Chondrocyte (in vitro differentiated cells): ENCODE measurements at places on chromosomes 2 and 18. TPM values are rescaled to one million over a fixed set of nuclear protein-coding genes. Genes with fewer than 3 reads are reported as not detected.
A peak's percentile ranks its signal among the peaks of the same experiment; 100 is the strongest.

DNA sequence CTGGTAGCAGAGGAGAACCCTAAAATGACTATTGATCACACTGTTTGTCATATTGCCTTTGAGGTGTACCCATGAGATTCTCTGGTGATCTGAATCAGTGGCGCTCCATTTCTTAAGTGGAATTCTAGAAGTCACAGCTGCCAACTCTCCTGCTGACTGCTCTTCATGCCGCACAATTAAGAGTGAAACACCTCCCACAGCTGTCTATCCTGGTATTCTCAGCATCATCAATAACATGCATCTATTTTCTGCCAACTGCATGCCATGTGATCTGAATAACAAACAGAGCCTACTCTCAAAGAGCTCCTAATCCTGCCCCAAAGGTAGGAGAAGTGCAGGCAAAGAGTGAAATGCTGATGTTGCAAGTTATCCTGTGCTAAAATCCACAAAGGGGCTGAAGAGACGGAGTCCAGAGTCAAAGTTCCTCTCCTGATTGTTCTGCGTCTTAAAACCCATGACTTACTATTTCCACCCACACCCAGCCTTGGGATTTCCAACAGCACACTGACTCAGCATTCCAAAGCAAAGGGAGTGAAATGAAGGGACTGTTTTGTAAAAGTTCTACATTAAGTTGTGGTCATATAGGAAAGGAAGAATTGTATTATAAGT, 13.7 kb upstream of the DAPL1 start:
- H3K27me3 ChIP-seq: no peaks in the 10 kb centered on the region
- H3K27ac ChIP-seq: peak overlapping the region; percentile 83
- H3K4me1 ChIP-seq: peaks cover 57% of the 10 kb centered on the region
- H3K36me3 ChIP-seq: no peaks in the 10 kb centered on the region

DNA sequence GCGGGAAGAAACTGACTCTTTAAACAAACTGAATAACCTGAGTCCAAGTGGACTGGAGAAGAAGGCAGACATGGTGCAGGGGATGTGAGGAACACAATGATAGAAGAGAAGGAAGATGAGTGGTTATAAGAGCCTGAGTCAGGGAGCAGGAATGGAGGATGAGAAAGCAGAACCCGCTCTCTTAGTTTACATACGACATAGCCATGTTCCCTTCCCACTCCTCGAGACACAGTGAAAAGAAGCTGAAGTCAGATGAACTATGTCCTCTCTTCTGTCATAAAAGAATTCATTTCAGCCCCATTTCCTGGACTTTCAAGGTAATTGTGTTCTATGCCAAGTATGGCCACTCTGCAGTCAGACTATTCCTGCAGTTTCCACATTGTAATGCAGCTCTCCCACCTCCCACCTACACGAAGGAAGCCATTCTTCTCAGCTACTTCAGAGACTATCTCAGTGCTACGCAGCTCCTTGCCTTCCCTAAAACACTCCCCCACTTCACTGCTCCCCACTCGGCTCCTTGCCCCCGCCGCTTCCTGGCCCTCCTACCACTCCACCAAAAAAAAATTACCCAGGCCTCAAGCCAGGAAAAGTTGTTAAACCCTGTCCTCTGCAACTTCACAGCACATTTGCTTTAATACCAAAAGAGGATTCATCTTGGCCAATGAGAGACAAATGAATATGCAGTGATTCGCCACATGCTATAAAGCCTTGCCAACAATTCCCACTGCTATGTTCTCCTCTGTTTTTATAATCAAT, 323.4 kb upstream of the EPHA4 start:
- H3K4me1 ChIP-seq: no peaks in the 10 kb centered on the region
- peaks cover 3% of the 10 kb centered on the region for H3K27me3 ChIP-seq
- no peak overlapping the region for H3K27ac ChIP-seq
- H3K4me3 ChIP-seq: no peak overlapping the region

GRCh38 chr18:55866886-55867285, 278.9 kb upstream of the TCF4 start:
- no peaks in the 10 kb centered on the region for H3K27me3 ChIP-seq
- no peak for DNase-seq
- H3K4me3 ChIP-seq: no peak overlapping the region
- H3K27ac ChIP-seq: no peak overlapping the region
- no peaks in the 10 kb centered on the region for H3K36me3 ChIP-seq

DNA sequence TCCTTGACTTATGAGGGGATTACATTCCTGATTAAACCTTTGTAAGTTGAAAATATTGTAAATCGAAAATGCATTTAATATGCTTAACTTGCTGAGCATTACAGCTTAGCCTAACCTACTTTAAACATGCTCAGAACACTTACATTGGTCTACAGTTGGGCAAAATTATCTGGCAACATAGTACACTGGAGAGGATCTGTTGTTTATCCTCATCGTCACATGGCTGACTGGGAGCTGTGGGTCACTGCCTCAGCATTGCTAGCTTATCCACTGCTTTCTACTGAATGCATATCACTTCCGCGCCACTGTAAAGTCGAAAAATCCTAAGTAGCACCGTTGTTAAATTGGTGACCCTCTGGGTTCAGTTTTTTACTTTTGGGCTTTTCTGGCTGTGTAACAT, 13.7 kb downstream of the PMS1 start:
- H3K27ac ChIP-seq: peak overlapping the region; percentile 35
- peaks cover 6% of the 10 kb centered on the region for H3K36me3 ChIP-seq
- H3K27me3 ChIP-seq: no peaks in the 10 kb centered on the region
- DNase-seq: no peak

DNA sequence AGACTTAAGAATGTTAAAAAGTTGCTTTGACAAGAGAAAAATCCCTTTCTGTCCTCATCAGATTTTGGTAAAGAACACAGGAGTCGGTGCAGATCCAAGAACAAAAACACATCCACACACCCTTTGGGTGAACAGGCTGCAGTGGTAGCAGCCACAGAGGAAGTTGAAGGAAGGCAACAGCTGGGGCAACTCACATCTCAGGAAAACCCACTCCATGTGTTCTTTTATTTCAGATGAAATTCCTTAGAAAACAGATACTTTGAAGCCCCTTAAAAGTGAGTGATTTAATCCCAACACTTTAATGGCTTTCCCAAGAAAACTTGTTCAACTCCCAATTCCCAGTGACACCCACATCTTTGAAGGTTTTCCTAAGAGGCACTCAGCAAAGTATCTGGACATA, 271.3 kb downstream of the ICOS start:
- DNase-seq: no peak
- H3K27ac ChIP-seq: no peak overlapping the region

DNA sequence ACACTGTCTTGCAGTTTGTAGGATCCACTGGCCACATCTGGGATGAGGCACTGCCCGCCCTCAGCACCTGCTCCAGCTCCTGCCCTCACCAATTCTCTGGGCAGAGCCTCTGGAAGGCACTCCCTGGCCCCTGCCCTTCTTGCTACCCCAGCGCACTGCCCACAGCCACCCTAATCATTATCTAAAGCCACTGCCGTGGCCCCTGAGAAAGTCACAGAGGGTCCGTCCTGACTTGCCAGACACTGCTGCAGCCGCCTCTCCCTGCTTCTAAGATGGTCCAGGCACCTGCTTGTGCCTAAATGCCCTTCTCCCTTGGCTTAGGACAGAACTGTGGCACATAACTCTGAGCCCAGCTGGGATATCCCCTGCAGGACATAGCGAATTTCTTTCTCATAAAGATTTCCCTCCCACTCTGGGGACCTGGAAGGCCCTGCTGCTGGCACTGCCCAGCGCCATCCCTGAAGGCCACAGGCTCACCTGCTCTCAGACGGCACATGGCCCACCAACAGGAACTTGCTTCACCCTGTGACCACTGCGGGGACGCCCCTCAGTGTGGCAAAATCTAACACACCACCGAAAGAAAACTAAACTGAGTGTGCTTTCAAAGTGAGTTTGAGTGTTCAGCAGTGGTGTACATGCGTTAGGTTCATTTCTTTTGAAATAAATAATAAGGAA, 244.9 kb downstream of the HDAC4 start:
- no peak overlapping the region for H3K27ac ChIP-seq
- H3K27me3 ChIP-seq: no peaks in the 10 kb centered on the region
- H3K36me3 ChIP-seq: peaks cover 11% of the 10 kb centered on the region
- H3K4me1 ChIP-seq: no peaks in the 10 kb centered on the region
- peak; percentile 57 for DNase-seq

GRCh38 chr2:145186303-145186702, 666.4 kb upstream of the ZEB2 start:
- H3K36me3 ChIP-seq: peaks cover 2% of the 10 kb centered on the region
- H3K4me1 ChIP-seq: no peaks in the 10 kb centered on the region
- no peak for DNase-seq
- H3K27me3 ChIP-seq: no peaks in the 10 kb centered on the region

GRCh38 chr18:11047817-11048216, 101.6 kb downstream of the PIEZO2 start:
- H3K4me3 ChIP-seq: no peak overlapping the region
- no peaks in the 10 kb centered on the region for H3K27me3 ChIP-seq
- peaks cover 65% of the 10 kb centered on the region for H3K4me1 ChIP-seq
- DNase-seq: no peak

DNA sequence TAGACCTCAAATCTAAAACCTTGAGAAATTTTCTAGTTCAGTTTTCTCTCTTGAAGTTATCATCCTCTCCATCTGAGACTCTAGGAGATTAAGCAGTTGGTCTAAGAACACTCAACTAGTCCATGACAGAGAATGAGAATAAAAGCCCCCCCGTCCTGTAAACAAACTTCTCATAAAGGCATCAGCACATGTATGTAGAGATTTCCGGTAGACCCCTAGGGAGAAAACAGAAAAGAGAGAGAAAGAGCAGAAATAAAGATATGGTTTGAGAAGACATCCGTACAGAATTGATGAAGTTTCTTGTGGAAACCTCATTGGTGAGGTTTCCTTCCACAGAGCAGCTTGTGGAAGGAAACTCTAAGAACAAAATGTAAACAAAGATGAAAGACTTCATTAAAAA, 3.2 kb upstream of the GPR155 start:
- H3K4me1 ChIP-seq: peaks cover 10% of the 10 kb centered on the region
- H3K4me3 ChIP-seq: no peak overlapping the region
- no peaks in the 10 kb centered on the region for H3K27me3 ChIP-seq
- no peak overlapping the region for H3K27ac ChIP-seq

DNA sequence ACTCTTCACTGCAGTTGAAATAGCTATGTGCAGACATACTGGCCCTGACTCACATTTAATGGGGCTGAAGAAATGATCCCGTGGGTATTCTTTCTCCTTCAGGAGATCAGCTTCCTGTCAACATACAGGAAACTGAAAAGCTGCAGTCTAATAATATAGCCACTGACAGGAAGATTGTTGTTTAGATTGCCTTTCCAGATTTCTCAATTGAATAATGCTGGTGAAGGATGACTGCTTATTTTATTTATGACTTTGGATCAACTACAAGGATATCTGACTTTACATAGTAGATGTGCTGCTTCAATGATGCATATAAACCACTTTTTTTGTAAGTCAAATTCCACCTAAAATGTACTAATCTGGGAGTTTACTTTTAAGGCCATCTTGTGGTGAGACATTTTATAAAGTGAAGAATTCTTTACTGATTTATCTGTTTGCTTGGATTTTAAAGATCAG, 93.4 kb upstream of the MAP4K3 start:
- no peaks in the 10 kb centered on the region for H3K27me3 ChIP-seq
- peak overlapping the region; percentile 73 for H3K27ac ChIP-seq
- no peaks in the 10 kb centered on the region for H3K36me3 ChIP-seq
- no peak overlapping the region for H3K4me3 ChIP-seq
- H3K4me1 ChIP-seq: peaks cover 44% of the 10 kb centered on the region

NCKAP5 gene
- total RNA-seq: 0.51 to 1.9 TPM (median 0.87 TPM) in 3 replicates

SERTAD2 gene
- 18.1 to 20.5 TPM (median 20.3 TPM) in 3 replicates for total RNA-seq

MDH1B gene
- total RNA-seq: 0.82 to 1.5 TPM (median 0.90 TPM) in 3 replicates

EMILIN1 gene
- 180 to 235 TPM (median 182 TPM) in 3 replicates for total RNA-seq

RHBDD1 gene
- total RNA-seq: 28.8 to 33.6 TPM (median 30.0 TPM) in 3 replicates

C2orf66 gene
- total RNA-seq: 0.89 TPM in 1 of 3 replicates, not detected in the others

TLK1 gene
- 57.2 to 66.0 TPM (median 64.1 TPM) in 3 replicates for total RNA-seq

PELI1 gene
- 15.9 to 24.4 TPM (median 22.7 TPM) in 3 replicates for total RNA-seq

FIGN gene
- 11.8 to 23.4 TPM (median 12.1 TPM) in 3 replicates for total RNA-seq

CRYGC gene
- not detected in 3 replicates for total RNA-seq

REG3G gene
- not detected in 3 replicates for total RNA-seq

COL6A3 gene
- 250 to 264 TPM (median 264 TPM) in 3 replicates for total RNA-seq

MYL12B gene
- total RNA-seq: 241 to 327 TPM (median 323 TPM) in 3 replicates

ZNF892 gene
- total RNA-seq: 4.7 to 6.0 TPM (median 4.8 TPM) in 3 replicates
